NCI-H460 (cell line): ENCODE measurements at places on chromosomes 11 and 22. TPM values are rescaled to one million over a fixed set of nuclear protein-coding genes. Genes with fewer than 3 reads are reported as not detected.

Gene MS4A7
- total RNA-seq: not detected in 2 replicates

Gene ZBTB44
- 21.1 and 22.3 TPM in 2 replicates for total RNA-seq

Gene PHETA2
- 1.5 and 1.8 TPM in 2 replicates for total RNA-seq

Gene ZNF280B
- 3.1 and 3.9 TPM in 2 replicates for total RNA-seq

Gene TTC17
- 59.7 and 62.6 TPM in 2 replicates for total RNA-seq

Gene PTPRCAP
- not detected in 2 replicates for total RNA-seq

Gene FAR1
- 32.9 and 39.1 TPM in 2 replicates for total RNA-seq

Gene MIOX
- total RNA-seq: 0.27 and 0.29 TPM in 2 replicates

Gene TPST2
- total RNA-seq: 5.8 and 6.7 TPM in 2 replicates

Gene MPZL2
- 0.09 and 0.79 TPM in 2 replicates for total RNA-seq

Gene ARHGEF12
- total RNA-seq: 30.4 and 34.6 TPM in 2 replicates

Gene ARHGAP32
- total RNA-seq: 10.7 and 12.4 TPM in 2 replicates

Gene PLAAT3
- 10.3 and 13.6 TPM in 2 replicates for total RNA-seq

Gene TUB
- 5.0 and 5.7 TPM in 2 replicates for total RNA-seq

Gene OR51B2
- total RNA-seq: not detected in 2 replicates

Gene SLC5A1
- total RNA-seq: not detected in 2 replicates

Gene PANX2
- 4.2 and 4.7 TPM in 2 replicates for total RNA-seq

Gene UBQLN3
- total RNA-seq: not detected in 2 replicates

Gene VPREB3
- not detected in 2 replicates for total RNA-seq

Gene HNRNPUL2
- 4.4 and 7.5 TPM in 2 replicates for total RNA-seq

Gene KRTAP5-7
- not detected in 2 replicates for total RNA-seq

Gene USH1C
- 24.6 and 35.4 TPM in 2 replicates for total RNA-seq

Gene NCAM1
- 17.8 and 19.8 TPM in 2 replicates for total RNA-seq

Gene RPS19BP1
- 80.2 and 85.8 TPM in 2 replicates for total RNA-seq

Gene PISD
- 100 and 101 TPM in 2 replicates for total RNA-seq

Gene ZNF143
- 28.2 and 32.5 TPM in 2 replicates for total RNA-seq

Gene MEI1
- 0.43 and 0.50 TPM in 2 replicates for total RNA-seq

Gene VSTM5
- total RNA-seq: not detected in 2 replicates

Gene APOL6
- 4.0 and 5.1 TPM in 2 replicates for total RNA-seq

Gene SLC7A4
- total RNA-seq: not detected in 2 replicates

Gene CREB3L1
- total RNA-seq: 0.12 and 1.7 TPM in 2 replicates

Gene MS4A6E
- not detected in 2 replicates for total RNA-seq

Gene LARGE1
- 1.6 and 2.9 TPM in 2 replicates for total RNA-seq

Gene RTN4RL2
- total RNA-seq: 0.45 and 0.72 TPM in 2 replicates

Gene MMP8
- total RNA-seq: not detected in 2 replicates

Gene GSTT2B
- total RNA-seq: 1.2 TPM in 1 of 2 replicates, not detected in the other

Gene LSP1
- total RNA-seq: not detected in 2 replicates

Gene SYTL2
- 36.4 and 39.2 TPM in 2 replicates for total RNA-seq
